NCI-H1105 (cell line): ENCODE measurements at places on chromosomes 2 and 18.

DNA sequence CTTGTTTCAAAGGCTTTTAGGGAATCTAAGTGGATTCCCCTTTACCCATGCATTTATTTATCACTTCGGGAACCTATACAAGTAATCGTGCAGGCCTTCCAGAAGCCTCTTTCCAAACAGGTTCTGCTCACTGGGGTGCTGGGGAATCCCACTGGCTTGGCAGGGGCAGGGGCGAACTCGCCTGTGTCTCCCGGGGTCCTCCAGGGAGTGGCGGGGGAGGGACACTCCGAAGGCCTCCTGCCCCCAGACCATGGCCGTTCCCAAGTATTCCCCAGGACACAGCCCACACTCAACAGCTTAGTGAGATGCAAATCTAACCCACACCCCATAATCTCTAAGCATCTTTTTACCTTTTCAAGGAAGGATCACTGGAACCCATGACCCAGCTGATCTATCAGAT lies 6.5 kb downstream of the DNMT3A start:
- no peak for DNase-seq

DNA sequence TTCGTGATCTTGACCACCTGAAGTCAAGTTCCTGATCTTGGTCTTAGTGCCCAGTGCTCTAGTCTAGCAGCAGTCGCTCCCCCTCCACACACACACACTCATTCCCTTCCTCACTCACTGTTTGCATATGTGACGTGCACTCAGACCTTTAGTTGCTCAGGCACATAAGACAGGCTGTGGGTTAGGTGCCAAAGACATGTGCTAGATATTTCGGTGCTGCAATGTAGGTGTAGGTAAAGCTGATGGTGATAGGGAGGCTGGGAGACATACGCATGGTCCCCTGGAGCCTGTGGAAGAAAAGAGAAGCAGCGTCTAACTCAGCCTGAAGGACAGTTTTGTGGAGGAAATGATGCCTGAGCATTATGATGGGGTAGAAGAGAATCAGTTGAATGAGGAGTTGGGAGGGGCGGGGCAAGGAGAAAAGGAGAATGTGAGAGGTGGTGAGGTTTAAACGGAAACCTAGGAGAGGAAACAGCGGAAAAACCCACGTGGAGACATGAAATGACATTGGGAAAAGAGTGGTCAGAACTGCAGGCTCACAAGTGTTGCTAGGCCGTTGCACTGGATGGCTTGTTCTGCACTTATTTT lies 3.8 kb downstream of the TTC39C start:
- no peak for DNase-seq

GRCh38 chr18:23575309-23575651 lies 11.0 kb downstream of the NPC1 start:
- DNase-seq, result no peak

DNA sequence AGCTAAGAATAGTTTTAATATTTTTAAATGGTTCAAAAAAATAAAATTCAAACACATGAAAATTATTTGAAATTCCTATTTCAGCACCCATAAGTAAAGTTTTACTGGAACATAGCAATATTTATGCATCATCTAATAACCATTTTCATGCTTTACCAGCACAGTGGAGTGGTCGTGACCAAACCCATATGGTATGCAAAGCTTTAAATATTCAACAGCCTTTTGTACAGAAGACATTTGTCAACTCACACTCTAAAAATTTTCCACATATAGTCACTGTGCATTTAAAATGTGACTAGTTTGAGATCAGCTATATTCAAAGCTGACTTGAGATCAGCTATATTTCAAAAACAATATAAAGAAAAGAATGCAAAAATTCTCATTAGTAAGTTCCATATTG lies 46.2 kb downstream of the PUM2 start:
- DNase-seq, result no peak

DNA sequence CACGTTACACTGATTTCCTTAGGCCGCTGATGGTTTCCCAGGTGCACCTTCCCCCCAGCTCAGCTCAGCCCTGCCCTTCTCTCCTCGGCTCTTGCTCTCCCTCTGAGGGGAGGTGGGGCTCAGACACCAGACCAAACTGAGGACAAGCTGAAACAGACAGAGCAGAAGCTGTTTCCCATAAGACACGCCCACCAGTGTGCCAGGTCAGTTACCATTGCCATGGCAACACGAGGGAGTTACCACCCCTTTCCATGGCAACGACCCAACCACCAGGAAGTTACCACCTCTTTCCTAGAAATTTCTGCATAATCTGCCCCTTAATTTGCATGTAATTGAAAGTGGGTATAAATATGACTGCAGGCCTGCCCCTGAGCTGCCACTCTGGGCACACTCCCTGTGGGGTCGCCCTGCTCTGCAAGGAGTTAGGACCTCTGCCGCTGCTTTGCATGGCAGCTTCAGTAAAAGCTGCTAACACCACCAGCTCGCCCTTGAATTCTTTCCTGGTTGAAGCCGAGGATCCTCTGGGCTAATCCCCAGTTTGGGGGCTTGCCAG lies 120.9 kb upstream of the SMIM21 start:
- DNase-seq, result no peak

GRCh38 chr2:143428700-143429099 lies 299.5 kb downstream of the ARHGAP15 start:
- DNase-seq, result no peak

- DNase-seq, result no peak
These were observed 62.1 kb upstream of the SLC16A14 start for GRCh38 chr2:230130668-230131364.

GRCh38 chr2:207600231-207600630 lies 25.0 kb downstream of the METTL21A start:
- DNase-seq, result no peak

DNA sequence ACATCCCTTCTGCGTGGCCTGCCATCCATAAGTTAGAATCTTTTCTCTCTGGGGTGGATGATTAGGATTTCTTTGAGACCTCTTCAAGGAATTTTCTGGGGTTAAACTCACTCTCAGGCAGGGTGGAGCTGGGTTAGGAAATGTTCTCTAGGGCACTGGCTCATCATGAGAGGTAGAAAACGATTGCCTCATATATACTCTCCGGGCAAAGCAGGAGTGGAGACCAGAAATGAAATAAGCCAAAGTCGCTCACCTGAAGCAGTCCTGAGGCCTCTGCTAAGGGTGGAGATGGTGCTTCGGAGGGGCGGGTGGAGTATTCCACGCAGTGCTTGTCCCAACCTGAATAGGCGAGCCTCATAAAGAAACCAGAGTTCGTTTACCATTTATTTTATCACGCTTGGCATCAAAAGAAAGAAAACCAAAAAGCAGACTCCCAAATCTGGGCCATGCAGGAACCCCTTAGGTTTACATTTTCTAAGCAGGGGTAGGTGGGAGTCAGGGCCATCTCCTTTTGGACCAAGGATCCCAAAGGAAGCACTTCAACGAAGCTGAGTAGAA lies 249.3 kb upstream of the MEIS1 start:
- DNase-seq, result no peak

- no peak for DNase-seq
These were observed 157.9 kb downstream of the FMNL2 start for GRCh38 chr2:152492911-152493310.

DNA sequence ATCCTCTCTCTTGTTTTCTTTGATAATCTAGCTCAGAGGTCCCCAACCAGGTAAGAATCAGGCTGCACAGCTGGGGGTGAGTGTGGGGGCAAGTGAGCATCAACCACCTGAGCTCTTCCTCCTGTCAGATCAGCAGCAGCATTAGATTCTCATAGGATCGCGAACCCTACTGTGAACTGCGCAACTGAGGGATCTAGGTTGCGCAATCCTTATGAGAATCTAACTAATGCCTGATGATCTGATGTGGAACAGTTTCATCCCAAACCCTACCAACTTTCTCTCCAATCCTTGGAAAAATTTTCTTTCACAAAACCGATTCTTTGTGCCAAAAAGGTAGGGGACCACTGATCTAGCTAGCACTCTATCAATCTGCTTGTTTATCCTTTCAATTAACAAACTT lies 678.3 kb downstream of the CBLN2 start:
- DNase-seq, result no peak

- DNase-seq, result no peak
These were observed 3.4 kb downstream of the UBXN2A start for GRCh38 chr2:23943666-23944065.

DNA sequence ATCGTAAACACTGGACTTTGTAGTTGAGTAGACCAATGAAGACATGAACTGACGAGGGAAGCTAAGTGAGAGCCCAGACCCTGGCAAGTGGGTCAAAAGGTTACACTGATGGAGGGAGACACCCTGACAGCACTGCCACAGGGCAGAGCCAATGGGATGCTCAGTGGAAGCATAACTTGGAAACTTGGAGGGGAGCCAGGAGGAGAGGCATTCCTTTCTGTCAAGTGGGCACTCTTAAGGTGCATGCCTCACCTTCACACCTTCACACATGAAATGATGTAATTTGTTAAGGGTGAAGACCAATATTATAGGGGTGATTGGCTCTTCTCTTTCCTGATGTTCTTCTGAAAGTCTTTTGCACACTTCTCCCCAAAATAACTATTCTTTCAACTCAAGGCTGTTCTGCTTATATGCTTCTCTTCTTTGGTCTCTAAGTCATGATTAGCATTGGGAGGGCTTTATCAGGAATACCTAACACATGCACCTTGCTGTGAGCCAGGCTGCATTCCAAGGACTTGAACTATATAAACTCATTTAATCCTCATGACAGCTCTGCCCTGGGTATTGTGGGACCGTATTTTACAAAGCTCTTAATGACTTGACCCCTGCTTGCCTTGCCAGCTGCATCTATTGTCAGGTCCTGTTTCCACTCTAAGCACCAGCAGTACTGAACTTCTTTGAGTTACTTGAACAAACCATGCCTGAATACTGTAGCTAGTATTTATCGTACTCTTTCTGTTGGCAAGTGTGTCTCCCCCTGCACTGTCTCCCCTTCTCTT lies 19.0 kb downstream of the RPL37A start:
- DNase-seq, result no peak
